GM12878 (cell line): ENCODE measurements at places on chromosomes 11 and 22. TPM values are rescaled to one million over a fixed set of nuclear protein-coding genes. Genes with fewer than 3 reads are reported as not detected.

HBE1 gene
- total RNA-seq, result 0.82 and 2.7 TPM in 2 replicates

OR51D1 gene
- not detected in 2 replicates for total RNA-seq

YPEL4 gene
- 0.13 TPM in 1 of 2 replicates, not detected in the other for total RNA-seq

OR5J2 gene
- not detected in 2 replicates for total RNA-seq

NELL1 gene
- total RNA-seq, result not detected in 2 replicates

LRP4 gene
- 0.21 TPM in 1 of 2 replicates, not detected in the other for total RNA-seq

UPK3A gene
- not detected in 2 replicates for total RNA-seq

TKFC gene
- 92.5 and 97.8 TPM in 2 replicates for total RNA-seq
